ENCODE measurements at places on chromosomes 2 and 18.

DNA sequence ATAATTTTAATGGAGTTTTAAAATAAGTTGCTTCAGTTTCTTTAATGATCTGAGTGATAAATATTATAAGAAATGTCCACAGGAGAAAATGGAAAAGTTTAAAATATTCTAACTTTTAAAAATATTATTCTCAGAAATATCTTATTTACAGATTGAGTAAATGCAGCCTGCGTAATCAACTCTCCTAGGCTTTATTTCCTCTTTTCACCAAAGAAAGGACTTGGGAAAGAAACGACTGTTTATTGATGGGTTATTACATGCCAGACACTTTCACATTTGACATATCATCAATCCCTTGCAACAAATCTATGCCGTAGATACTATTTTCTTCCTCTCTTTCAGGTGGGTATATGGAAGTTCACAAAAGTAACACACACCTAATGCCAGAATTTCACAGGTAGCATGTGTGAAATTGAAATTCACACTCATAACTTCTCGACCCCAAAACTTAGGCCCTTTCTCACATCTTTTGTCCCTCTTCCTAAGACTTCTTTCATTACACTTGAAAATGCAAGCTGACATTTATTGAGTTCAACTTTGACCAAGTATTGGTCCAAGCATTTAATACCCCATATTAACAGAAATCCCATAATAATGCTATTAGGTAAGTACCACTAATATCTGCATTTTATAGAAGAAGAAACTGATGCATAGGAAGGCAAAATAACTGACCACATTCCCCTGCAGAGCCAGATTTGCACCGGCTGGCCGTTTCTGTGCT, 49.2 kb downstream of the MYOM1 start:
- DNase-seq = no peak

- peak; percentile 59 for DNase-seq
Measured at GRCh38 chr2:86037141-86037794, 68.4 kb downstream of the POLR1A start.

- DNase-seq = no peak
Measured at GRCh38 chr2:139357972-139358371, 577.8 kb upstream of the NXPH2 start.

DNA sequence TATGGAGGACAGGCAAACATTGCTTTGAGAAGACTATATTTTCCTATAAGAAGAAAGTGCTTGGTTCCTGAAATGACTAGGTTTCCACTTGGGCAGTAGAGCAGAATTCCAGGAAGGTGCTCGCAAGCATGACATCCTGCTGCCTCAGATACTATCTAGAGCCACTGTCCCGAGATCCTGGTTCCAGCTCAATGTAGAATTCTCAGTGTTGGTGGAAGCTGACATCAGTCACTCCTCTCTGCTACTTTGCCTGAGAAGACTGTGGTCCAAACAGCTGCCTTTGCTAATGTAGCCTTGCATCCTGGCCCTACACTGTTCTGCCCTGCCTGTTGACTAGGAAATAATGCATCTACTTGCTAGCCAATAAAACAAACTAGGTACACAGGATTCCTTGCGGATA, 50.0 kb upstream of the ITGA6 start:
- no peak for DNase-seq

GRCh38 chr18:805008-805754, 6.9 kb downstream of the YES1 start:
- DNase-seq = no peak

GRCh38 chr2:173191601-173192000, 116.0 kb downstream of the MAP3K20 start:
- no peak for DNase-seq

- no peak for DNase-seq
Measured at GRCh38 chr18:45539491-45539891, 75.8 kb upstream of the SLC14A2 start.

DNA sequence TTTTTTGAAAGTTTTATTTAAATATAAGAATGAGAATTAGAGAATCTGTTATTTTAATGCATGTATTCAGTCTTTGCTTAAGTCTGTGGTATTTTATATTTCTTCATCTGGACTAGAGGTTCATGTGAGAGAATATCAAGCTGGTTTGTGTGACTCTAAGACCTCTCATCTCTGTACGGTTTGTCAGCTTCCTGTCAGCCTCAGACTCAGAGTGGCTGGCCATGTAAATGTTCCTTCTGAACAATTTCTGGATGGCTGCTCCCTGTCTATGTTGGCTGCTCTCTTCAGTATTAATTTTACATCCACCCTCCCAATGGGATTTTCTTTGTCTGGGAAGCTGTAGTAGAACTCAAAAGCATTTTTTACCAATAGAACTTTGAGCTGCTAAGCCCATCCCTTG, 225.3 kb upstream of the THUMPD2 start:
- no peak for DNase-seq
